ENCODE measurements at places on chromosomes 11 and 22.

GRCh38 chr11:96875712-96876111 lies 485.9 kb downstream of the JRKL start:
- DNase-seq = no peak

GRCh38 chr11:112632866-112633505 lies 328.2 kb upstream of the NCAM1 start:
- DNase-seq = no peak

- no peak for DNase-seq
Observed at GRCh38 chr11:132851247-132851646, 681.1 kb downstream of the OPCML start.

GRCh38 chr11:95289378-95290101 lies 58.5 kb upstream of the SESN3 start:
- no peak for DNase-seq

- no peak for DNase-seq
Observed at GRCh38 chr11:6448574-6448973, 7.8 kb upstream of the HPX start.

DNA sequence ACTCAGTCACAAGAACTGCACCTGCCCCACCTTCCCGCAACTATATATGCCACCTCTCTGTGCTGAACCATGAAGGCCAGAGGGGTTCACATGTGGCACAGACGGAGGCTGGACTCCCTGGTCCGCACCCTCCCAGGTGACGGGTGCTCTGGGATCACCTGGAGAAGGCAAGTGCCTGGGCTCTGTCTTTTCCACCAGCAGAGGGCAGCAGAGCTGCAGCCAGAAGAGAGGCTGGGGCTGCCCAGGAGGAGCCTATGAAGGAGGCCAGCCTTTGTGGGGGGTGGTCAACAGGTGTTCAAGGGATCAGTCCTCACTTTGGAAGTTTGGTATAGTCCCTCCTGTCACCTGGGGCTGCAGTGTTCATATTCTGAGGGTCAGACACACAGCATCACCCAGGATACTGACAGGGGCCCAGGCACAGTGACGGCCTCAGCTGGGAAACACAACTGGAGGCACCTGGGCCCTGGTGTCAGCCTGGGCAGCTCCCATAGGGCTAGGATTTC lies 39.2 kb upstream of the IGLL5 start:
- DNase-seq = peak; percentile 46

- no peak for DNase-seq
Observed at GRCh38 chr11:15275141-15275540, 160.4 kb downstream of the INSC start.

All from stimulated activated CD8-positive, alpha-beta memory T cell treated with anti-CD3 and anti-CD28 coated beads, Interleukin-15, amount 100 ng/mL, for 24 hours (primary cell).